ENCODE measurements at places on chromosomes 16 and 17.

DNA sequence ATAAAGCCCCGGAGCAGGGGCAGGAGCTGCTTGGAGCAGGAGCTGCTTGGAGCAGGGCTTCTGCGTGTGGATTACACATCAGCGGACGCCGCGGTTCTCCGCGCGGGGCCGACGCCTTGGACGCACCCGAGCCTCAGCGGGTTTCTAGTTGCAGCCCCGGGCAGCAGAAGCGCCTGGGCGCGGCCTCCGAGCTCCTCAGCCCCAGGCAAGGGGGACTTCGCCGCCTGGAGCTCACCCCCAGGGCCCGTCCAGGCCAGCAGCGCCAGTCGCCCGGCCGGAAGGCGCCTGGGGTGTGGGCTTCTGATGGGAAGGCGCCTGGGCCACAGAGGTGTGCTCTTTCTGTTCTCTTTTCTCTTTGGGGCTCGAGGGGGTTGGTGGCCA, 6.3 kb downstream of the FOXF1 start:
- H3K27me3 ChIP-seq: peaks cover 8% of the 10 kb centered on the region
- DNase-seq: no peak
- no peak overlapping the region for H3K4me3 ChIP-seq
- no peak overlapping the region for H3K27ac ChIP-seq

- no peak for DNase-seq
- H3K27ac ChIP-seq: no peak overlapping the region
- H3K4me1 ChIP-seq: peaks cover 28% of the 10 kb centered on the region
- no peak overlapping the region for H3K4me3 ChIP-seq
Observed at GRCh38 chr17:419073-419735, 66.6 kb upstream of the RPH3AL start.

DNA sequence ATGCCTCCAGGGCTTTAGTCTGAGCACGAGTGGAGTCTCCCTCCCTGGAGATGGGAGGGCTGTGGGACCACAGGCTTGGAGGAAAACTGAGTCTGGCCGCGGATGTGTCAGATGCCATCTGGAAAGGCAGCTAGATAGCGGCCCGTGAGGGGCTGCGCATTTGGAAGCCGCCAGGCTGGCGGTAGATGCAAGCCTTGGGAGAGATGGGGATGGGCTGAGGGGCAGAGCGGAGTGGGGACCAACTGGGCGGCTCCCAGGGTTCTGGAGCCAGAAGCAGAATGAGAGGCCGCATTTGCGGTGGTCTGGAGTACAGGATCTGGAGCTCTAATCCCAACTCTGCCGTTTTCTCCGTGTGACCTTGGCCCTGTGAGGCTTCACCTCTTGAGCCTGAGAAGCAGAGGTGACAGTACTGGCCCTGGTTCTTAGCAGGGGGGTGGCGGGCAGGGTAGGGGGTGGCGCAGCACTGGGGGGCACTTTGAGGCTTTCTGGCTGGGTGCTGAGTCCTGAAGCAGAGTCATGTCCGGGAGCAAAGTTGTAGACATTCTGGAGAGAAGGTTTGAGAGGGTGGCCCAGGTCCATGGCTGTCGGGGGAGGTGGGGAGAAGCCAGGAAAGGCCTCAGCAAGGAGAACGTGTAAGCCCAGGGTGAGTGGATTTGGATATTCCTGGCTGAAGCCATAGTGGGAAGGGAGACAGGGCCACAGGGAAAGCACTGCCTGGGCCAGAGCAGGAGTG, 6.7 kb downstream of the INO80E start:
- no peaks in the 10 kb centered on the region for H3K27me3 ChIP-seq
- no peaks in the 10 kb centered on the region for H3K4me1 ChIP-seq
- H3K27ac ChIP-seq: no peak overlapping the region
- no peaks in the 10 kb centered on the region for H3K36me3 ChIP-seq
- DNase-seq: no peak

DNA sequence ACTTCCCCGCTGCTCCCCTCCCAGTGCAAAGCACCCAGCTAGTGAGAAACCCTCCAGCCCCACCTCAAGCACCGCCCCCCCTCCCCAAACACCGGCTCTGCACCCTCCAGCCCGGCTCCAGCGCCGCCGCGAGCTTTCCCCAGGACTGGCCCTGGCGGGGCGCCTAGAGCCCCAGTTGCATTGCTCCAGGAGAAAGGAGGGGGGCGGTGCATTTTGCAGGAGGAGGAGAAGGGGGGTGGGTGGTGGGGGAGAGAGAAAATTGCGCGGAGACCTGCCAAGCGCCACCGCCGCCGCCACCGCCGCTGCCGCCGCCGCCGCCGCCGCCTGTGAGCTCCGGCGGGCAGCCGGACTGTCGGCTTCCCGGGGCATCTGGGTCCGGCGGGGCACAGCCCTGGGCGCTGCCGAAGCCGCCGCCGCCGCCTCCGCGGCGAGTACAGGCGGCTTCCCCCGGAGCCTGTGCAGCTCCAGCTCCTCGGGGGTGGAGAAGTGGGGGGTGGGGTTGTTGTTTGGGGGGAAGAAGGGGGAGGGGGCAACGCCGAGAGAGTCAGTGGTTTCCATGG, 333 bp upstream of the NOG start:
- no peak overlapping the region for H3K4me3 ChIP-seq
- no peaks in the 10 kb centered on the region for H3K36me3 ChIP-seq
- no peak for DNase-seq
- peaks cover 17% of the 10 kb centered on the region for H3K27me3 ChIP-seq
- no peak overlapping the region for H3K27ac ChIP-seq
- H3K4me1 ChIP-seq: no peaks in the 10 kb centered on the region

DNA sequence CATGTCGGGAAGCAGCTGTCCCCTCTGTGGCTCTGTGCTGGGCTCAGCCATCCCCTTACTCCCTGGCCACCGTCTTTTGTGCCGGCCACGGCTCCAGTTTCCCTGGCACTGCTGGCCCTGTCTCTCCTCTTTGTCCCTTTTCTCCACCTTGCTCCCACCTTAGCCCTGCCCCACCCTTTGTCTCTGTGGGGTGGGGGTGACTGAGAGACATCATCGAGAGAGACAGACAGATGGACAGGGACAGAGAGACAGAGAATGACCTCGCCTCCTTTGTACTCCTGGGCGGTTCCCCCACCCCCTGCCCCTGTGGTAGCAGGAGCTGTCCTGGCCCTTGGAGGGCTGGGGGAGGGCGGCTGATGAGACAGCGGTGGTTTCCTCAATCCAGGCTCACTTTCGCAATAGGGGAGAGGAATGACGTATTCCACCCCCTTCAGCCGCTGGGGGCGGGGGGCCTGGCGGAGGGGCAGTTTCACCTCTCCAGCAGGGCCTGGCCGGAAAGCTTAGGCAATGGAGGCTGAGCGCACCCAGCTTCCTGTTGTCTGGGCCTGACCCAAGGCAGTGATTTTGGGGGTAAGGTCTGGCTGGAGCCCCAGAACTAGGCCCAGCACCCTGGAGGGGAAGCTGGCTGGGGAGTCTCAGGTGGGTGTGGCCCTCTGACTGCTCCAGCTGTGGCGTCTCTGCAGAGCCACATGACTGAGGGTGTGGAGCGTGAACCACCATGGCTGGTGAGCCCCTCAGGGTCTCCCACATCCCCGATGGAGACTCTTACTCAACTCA, 7.3 kb downstream of the FMNL1 start:
- H3K27me3 ChIP-seq: no peaks in the 10 kb centered on the region
- H3K36me3 ChIP-seq: peaks cover 3% of the 10 kb centered on the region
- H3K4me1 ChIP-seq: peaks cover 66% of the 10 kb centered on the region
- peak overlapping the region; percentile 89 for H3K4me3 ChIP-seq
- H3K27ac ChIP-seq: peak overlapping the region; percentile 100

- peaks cover 5% of the 10 kb centered on the region for H3K36me3 ChIP-seq
- no peaks in the 10 kb centered on the region for H3K27me3 ChIP-seq
- H3K4me3 ChIP-seq: peak overlapping the region; percentile 78
- H3K4me1 ChIP-seq: peaks cover 15% of the 10 kb centered on the region
- no peak overlapping the region for H3K27ac ChIP-seq
Observed at GRCh38 chr17:58085039-58085715, 2.0 kb downstream of the DYNLL2 start.

DNA sequence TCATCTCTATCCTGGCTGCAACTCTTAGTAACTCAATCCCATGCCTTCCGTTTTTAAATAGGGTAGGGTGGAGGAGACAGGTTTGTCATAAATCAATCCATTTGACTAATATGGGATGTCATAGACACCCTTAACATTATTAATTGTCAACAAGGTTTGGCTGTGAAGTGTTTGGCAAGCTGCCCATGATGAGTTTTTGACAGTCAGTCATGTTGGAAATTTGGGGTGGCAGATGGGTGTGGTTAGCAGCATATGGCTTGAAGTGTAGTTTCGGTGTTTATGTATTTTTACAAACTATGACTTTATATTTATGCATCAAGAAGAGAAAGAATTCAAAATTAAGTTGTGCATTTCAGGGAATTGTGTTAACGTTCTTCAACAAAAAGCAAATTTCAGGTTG, 221.8 kb upstream of the CDH5 start:
- no peak overlapping the region for H3K27ac ChIP-seq
- H3K36me3 ChIP-seq: no peaks in the 10 kb centered on the region
- H3K4me3 ChIP-seq: no peak overlapping the region
- peaks cover 3% of the 10 kb centered on the region for H3K27me3 ChIP-seq
- DNase-seq: no peak

DNA sequence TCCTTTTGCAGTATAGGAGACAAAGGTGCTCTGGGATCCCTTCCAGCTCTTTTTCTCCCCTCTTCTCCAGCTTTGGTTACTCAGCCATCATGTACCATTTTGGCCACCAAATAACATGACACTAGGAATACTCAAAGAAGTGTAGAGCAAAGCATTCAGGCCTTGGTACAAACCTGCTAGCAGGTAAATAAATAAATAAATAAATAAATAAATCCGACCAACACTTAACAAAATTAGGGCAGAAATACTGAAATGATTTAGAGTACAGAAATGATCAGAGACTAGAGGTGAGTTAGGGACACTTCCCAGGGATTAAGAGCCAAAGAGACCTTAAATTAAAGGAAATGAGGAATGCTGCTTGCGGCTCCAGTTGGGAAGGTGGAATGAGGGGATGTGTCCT, 17.7 kb upstream of the ITGB3 start:
- no peak for DNase-seq
- peaks cover 18% of the 10 kb centered on the region for H3K4me1 ChIP-seq
- no peak overlapping the region for H3K4me3 ChIP-seq
- no peaks in the 10 kb centered on the region for H3K36me3 ChIP-seq

DNA sequence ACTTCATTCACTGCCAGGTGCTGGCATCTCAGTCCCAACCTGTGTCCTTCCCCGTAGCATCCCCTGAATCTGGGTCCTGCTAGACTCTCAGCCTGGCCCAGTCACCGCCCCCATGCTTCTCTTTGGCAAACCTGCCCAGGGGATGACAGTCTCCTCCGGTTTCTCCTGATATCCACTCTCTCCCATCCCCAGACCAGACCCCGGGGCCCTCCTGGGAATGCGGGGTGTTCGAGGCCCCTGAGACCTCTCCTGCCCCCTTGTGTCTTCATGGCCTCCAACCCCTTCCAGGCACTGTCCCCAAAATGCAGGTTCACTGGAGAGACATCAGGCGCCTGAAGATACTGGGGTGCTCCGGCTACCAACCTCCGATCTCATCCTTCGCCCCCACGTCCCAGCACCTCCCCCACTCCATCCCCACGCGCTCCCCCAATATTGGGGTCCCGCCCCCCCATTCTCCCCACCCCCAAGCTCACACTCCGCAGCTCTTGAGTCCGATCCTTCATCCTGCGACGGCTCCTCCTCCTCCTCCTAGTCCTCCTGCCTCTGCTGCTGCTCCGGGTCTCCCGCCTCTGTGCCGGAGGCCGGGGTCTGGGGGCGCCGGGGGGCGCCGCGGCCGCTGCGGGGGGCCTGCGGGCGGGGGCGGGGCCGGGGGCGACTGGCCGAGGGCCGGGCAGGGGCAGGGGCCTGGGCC, 399 bp downstream of the STX1B start:
- no peak overlapping the region for H3K4me3 ChIP-seq
- no peak for DNase-seq
- peaks cover 3% of the 10 kb centered on the region for H3K27me3 ChIP-seq
- no peak overlapping the region for H3K27ac ChIP-seq
- no peaks in the 10 kb centered on the region for H3K4me1 ChIP-seq

DNA sequence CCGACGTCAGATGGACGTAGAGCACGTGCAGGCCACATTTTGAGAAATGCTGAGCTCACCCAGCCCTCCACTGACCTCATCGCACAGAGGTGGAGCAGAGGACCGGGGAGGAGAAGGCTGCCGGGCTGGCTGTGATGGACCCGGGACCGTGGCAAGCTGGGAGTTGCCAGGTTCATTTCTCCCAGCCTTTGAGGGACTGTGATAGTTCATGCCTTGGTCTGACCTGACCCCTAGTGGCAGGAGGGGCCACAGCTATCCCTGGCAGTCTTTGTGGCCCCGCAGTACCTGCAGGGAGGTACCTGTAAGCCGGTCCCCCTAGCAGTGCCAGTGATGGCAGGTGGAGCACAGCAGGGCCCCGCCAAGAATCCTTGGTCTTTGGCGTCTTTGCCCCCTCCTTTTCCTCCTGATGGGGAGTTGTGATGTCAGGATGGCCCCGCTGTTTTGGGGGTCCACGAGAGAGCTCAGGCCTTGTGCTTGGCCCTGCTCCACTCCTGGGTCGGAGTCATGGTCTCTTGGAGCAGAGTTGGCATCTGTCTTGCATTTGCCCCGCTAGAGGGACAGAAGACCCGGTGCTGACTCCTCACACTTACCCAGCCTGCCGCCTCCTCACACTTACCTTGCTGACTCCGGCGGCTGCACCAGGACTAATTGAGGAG, 50.4 kb downstream of the OR1D5 start:
- H3K4me1 ChIP-seq: no peaks in the 10 kb centered on the region
- no peak overlapping the region for H3K4me3 ChIP-seq
- H3K27ac ChIP-seq: no peak overlapping the region
- H3K27me3 ChIP-seq: no peaks in the 10 kb centered on the region

GRCh38 chr16:67563708-67564468, 1.6 kb downstream of the CTCF start:
- DNase-seq: no peak
- peak overlapping the region; percentile 97 for H3K4me3 ChIP-seq

DNA sequence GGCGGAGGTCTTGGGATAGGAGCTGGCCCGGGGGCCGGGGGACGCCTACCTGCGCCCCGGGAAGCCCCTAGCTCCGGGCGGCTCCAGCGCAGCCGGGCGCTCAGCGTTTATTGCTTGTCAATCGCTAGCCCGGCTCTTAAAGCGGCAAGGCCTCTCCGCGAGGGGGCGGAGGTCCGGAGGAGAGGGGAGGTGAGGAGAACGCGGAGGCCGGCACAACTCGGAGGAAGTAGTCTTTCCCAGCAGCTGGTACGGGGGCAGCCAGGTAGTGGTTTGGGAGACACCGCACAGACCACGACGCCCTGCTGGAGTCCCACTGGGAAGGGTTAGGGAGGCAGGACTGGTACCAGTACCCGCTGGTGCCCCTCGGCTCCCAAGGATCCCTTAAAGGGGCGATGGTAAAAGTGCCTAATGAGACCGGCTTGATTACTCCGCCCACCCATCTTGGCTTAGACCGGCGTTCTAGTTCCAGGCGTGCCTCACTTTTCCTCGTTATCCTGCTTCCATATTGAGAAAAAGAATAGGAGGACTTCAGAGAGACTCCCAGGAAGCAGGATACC, at the start of gene MPP2:
TSS of gene MPP2 (minus strand) at position 112 of the 557 bp plus-strand sequence. CDS start 3,076 bp downstream, outside the sequence.
- peaks cover 18% of the 10 kb centered on the region for H3K27me3 ChIP-seq
- H3K27ac ChIP-seq: no peak within 1 kb of the TSS
- H3K4me3 ChIP-seq: no peak within 1 kb of the TSS
- no peaks in the 10 kb centered on the region for H3K36me3 ChIP-seq
- DNase-seq: no peak

GRCh38 chr17:46202424-46202823, 9.2 kb upstream of the KANSL1 start:
- no peaks in the 10 kb centered on the region for H3K27me3 ChIP-seq
- DNase-seq: no peak
- H3K36me3 ChIP-seq: no peaks in the 10 kb centered on the region
- no peak overlapping the region for H3K27ac ChIP-seq

- no peaks in the 10 kb centered on the region for H3K27me3 ChIP-seq
- H3K27ac ChIP-seq: no peak overlapping the region
- H3K4me1 ChIP-seq: no peaks in the 10 kb centered on the region
- H3K36me3 ChIP-seq: no peaks in the 10 kb centered on the region
- no peak for DNase-seq
Observed at GRCh38 chr16:842711-843560, 42.4 kb upstream of the GNG13 start.

All from GM12878 (cell line).